RKO (cell line): ENCODE measurements at places on chromosomes 4 and X.

DNA sequence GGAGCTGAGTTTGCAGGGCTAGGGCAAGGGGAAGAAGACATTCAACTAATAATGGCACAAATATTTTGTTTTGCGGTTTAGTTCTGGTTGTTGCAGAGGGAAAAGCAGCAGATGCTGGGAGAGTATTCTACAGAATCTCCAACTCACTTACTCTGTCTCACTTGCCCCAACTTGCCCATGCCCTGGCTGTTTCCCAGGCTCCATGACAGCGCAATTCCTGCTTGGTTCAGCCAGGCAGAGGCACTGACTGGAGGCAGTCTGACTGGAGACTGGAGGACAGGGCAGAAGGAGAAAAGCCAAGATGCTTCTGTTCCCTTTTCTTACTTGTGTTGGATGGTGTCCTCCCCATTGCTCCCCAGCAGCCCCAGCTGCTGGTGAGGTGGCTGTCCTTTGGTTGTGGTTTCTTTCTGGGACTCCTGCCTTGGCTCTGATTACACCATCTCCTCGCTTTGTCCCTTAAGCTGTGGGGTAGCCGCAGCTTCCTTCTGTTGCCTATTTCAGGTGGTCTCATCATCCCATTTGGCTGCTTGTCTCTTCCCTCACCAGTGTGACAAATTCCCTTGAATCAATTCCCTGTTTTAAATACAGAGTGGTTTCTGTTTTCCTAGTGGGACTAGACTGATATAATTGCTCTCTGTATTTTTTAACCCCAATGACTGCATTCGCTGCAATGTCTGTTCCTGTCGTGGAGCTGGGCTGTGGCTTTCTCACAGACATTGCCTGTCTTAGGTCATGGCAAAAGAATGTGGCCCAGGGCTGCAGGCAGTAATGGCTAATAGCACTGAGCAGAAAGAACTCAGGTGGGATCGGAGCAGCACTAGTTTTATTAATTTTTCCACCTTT lies 24.2 kb upstream of the RASL11B start:
- DNase-seq: peak; percentile 9

DNA sequence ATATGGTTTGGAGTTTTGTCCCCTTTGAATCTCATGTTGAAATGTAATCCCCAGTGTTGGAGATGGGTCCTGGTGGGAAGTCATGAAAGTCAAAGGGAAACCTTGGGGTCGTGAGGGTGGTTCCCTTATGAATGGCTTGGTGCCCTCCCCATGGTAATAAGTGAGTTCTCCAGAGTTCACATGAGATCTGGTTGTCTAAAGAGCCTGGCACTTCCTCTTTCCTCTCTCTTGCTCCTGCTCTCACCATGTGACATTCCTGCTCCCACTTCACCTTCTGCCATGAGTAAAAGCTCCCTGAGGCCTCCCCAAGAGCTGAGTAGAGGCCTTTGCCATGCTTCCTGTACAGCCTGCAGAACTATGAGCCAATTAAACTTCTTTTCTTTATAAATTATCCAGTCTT lies 5.5 kb upstream of the IL15 start:
- no peak for DNase-seq

GRCh38 chrX:10649265-10649664 lies 28.9 kb upstream of the MID1 start:
- DNase-seq: no peak

DNA sequence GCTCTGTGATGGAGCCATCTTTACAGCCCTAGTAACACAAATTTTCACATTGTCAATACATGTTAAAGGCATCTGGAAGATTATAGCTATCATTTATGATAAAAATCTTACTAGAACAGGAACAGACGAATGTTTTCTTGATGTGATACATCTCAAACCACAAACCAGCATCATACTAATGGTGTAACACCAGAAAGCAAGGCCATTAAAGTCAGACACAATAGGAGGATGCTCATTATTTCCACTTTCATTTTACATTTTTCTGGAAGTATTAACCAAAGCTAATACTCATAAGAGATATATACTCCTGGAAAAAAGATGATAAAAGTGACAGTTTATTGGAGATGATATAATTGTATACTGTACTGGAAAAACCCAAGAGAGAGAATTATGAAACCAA lies 5.3 kb downstream of the AKAP14 start:
- no peak for DNase-seq

DNA sequence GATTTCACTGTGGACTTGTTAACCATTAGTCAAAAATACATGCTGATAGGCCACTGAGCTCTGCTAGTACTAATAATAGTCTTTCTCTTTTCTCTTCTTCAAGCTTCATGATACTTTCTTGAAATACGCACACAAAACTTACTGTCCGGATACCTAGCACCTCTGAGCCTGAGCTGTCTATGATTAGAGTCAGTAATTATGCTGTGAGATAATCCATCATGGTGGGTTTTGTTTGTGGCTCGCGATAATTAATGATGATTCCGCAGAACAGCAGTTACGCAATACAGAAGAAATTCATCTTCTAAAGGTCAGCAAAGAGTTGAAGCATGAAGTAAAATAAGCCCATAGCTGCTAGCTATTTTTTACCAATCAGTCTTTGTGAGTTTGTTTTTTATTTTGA lies 511.5 kb upstream of the GALNT7 start:
- DNase-seq: no peak

- no peak for DNase-seq
Observed at GRCh38 chr4:70425306-70425705, 27.6 kb downstream of the OPRPN start.

GRCh38 chr4:76200771-76201231 lies 12.8 kb downstream of the SCARB2 start:
- DNase-seq: no peak

DNA sequence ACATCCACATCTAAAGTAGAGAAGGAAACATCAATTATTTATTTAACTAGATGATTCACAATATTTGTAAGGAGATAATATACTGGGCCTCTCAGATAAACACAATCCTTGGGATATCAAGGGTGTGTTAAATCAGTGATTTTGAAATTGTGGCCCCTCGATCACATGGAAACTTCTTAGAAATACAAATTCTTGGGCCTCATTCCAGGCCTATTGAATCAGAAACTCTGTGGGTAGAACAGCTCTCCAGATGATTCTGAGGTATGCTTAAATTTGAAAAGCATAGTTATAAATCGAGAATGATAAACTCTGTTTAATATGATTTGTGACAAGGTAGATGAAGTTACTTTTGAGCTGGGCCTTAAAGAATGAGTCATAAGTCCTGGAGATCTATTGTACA lies 64.3 kb upstream of the GPR174 start:
- no peak for DNase-seq

- DNase-seq: no peak
Observed at GRCh38 chr4:53646795-53647194, 55.5 kb upstream of the LNX1 start.

GRCh38 chr4:27720010-27720766 lies 859.5 kb downstream of the STIM2 start:
- DNase-seq: no peak

DNA sequence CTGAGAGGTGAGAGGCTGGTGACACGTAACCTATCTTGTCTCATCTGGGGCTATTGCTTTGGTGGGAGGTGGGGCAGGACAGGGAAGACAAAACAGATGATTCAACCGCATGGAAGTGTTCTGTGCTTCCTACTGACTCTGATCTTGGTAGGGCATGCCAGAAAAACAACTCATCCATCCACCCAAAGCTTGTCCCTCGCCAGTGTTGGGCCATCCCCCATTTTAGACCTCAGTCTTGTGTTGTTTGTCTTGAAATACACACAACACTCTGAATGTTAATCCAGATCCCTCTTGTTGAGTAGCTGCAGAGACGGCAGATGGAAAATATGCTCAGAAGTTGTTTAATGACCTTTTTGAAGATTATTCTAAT lies 377 bp downstream of the CHRNA9 start:
- no peak for DNase-seq

- DNase-seq: peak; percentile 67
Observed at GRCh38 chr4:128068918-128069317, 7.8 kb downstream of the LARP1B start.

DNA sequence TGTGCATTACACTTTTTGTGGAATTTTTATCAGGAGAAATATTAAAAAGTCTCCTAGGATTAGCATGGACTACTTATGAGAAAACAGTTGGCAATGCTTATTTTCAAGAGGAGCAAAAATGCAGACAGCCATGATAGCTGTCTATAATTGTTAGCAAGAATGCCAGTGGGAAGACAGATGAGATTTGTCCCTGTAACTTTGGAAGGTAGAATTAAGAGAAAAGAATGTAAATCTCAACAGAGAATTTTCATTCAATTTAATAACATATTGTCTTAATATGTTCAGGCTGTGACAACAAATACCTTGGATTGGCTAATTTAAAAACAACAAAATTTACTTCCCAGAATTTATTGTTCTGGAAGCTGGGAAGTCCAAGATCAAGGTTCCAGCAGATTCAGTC lies 349.2 kb downstream of the IQCM start:
- DNase-seq: no peak

GRCh38 chrX:73851014-73852009 lies 288.3 kb downstream of the CHIC1 start:
- DNase-seq: peak; percentile 94

DNA sequence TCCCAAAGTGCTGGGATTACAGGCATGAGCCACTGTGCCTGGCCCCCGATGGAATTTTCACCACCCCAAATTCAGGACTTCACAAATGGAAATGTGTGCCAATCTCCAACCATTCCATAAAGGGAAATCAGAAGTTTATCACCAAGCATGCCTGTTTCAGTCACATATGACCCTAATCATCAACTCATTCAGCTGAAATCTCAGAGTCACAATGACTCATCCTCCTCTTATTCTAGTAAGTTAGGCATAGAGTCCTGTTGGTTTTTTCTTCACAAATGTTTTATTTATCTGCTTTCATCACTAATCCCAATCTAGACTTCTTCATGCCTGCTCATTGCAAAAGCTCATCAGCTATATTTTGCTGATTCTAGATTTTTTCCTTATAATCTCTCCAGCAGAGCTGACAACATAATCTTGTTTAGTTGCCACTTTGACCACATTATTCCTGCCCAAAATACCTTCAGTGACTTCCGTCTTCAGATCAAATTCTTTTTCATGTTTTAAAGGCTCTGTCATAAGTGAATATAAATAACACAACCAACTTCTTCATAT lies 83.3 kb downstream of the SLC7A11 start:
- peak; percentile 74 for DNase-seq

- DNase-seq: peak; percentile 74
Observed at GRCh38 chrX:12701628-12702027, 89.6 kb upstream of the PRPS2 start.

DNA sequence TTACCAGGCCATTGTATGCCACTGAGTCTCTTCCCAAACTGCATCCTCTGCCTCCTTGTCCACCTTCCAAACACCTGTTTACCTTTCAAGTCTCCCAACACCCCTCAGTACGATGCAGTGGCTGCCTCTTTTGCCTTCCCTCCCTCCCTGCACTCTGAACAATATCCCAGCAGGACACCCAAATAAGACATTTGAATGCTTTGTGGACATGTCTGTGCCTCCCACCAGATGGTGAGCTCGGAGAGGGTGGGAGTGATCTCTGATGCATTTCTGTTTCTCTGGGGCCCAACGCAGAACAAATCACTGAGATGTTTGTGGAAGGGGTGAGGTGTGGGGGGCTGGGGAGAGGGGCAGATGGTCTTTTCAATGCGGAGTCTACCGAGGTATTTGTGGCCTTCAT lies 33.4 kb downstream of the PJA1 start:
- no peak for DNase-seq

DNA sequence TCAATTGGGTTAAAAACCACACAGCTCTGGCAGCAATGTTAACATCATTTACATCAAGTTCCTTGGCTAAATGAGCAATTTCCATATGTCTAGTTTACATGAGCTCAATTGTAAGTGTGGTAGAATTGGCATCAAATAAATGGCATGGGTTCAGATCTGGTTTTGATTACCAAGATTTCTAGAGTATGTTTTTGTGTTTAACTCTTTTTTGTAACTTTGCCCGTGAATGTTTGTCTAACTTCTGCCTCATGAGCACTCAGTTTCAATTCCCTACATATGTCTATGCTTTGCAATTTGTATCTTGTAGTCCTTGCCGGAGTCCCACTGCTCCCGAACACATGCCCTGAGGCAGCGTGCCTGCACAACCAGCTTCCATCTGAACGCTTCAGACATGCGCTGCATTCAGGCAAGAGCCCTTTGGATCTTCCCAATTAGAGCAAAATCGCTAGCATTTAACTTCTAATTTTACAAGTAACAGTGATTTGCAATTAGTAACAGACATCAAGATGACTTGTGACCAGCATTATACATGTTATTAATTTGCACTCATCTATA lies 644.4 kb downstream of the TRIML1 start:
- no peak for DNase-seq

GRCh38 chr4:6225469-6225868 lies 25.1 kb upstream of the JAKMIP1 start:
- peak; percentile 30 for DNase-seq

DNA sequence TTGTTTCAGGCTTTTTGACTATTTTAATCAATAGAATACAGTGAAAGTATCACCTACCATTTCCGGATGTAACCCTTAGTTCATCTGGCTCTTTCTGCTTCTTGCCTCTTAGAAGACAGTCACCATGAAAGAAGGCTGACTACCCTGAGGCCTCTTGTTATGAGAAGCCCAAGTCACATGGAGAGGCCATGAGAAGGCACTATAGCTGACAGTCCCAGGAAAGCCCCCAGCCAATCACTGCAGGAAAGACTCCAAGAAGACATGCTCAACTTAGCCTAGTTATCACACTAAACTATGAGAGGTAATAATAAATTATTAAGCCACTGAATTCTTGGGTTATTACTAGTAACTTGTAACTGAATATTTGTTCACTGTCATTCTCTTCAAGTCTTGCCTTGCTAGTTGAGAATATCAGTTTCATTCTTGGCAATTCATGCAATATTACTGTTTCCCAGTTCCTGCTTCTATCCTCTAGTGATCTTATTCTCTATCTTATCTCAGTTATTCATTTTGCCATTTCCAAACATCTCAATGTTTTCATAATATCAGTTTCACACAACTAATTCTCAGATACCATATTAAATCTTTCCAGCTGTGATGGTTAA lies 57.1 kb upstream of the GUCY1A1 start:
- DNase-seq: no peak

DNA sequence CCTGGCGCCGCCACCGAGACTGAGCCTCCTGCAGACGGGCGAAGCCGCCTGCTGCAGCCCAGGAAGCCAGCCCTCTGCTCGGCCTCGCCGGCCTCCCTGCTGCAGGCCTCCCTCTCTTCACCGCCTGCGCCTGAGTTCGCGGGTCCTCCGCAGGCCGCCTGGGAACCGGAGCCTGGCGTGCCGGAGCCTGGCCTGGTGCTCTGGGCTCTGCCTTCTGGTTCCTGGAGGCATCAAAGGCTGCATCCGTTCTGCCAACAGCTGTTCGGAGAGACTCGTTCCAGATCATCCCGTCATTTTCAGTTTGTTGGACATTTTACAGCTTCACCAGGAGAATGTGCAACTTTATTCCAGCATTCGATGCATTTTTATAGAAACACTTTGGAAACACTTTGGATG lies 178.0 kb downstream of the DCLK2 start:
- DNase-seq: no peak

DNA sequence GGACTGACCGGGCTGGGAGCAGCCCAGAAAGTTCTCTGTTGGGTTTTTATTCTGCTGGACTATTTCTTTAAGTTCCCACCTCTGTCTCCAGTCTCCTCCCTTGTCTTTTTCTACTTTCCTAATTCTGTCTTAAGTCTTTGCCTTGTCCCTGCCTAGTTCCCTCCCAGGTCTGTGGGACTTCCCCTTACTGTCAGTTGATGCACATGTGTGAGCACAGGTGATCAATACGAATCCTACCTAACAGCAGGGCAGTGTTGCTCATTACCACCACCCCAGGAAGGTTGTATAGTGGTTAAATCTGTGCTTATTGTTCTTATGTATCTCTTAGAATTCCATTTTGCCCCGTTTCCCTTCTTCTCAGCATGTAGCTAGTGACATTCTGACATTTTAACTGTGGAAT lies 62.1 kb downstream of the GALNTL6 start:
- no peak for DNase-seq
